ENCODE measurements at places on chromosomes 7 and 10.

DNA sequence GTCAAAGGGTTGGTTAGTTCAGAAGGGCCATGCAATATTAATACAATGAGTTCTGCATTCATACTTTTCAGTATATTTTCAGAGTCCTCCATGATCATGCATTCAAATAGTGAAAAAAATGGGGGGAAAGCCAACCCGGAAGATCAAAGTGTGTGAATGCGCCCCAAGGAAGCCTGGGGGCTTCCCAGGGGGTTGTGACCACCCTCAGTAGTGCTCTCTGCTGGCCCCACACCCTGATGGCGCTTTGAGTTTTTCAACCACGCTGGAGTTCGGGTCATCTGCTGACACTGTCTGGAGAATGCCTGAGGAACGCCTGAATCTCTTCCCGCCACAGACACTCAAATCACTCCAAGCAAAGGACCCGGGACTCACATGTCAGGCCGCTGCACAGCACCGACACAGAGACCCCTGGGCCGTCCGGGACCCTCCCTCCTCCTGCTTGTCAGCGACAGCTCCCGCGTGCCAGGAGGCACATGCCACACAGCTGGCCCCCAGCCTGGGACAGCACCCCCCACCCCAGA lies 1.0 kb downstream of the TNS3 start:
- no peak for DNase-seq

DNA sequence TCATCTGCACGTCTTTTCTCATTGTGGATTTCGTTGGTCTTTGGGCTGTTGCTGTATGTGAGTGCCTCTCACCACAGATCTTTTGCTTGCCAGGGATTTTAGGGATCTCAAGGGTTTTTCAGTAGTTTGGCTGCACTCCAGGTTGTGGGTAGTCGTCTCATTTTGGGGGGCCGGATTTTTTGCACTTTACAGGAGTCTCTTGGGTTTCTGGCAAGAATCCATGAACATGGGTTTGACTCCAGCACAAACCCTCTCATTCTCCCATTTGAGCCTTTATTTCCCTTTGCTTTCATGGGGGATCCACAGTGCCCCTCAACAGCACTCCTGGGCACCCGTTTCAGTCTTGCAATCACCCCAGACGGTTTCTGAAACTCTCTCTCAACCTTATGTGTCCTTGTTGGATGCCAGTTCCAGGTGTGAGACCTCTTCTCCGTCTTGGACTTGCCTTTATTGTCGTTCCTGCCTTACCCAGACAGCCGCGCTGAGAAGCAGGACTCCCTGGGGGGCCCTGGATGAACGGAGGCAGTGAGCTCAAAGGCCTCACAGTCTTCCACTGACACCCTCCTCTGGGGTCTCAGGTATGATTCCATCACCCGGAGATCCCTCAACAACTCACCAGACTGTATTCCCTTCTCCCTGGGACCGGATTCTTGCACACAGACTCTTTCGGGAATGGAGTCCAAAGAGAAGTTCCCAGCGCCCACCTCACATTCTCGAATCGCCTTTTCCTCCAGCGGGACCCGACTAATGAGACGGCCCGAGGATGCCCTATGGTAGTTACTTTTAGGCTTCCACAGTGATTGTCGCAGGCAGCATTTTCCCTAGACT lies 18.8 kb upstream of the ZNF273 start:
- no peak for DNase-seq

- no peak for DNase-seq
Observed at GRCh38 chr7:16929146-16929762, 47.5 kb upstream of the AGR3 start.

DNA sequence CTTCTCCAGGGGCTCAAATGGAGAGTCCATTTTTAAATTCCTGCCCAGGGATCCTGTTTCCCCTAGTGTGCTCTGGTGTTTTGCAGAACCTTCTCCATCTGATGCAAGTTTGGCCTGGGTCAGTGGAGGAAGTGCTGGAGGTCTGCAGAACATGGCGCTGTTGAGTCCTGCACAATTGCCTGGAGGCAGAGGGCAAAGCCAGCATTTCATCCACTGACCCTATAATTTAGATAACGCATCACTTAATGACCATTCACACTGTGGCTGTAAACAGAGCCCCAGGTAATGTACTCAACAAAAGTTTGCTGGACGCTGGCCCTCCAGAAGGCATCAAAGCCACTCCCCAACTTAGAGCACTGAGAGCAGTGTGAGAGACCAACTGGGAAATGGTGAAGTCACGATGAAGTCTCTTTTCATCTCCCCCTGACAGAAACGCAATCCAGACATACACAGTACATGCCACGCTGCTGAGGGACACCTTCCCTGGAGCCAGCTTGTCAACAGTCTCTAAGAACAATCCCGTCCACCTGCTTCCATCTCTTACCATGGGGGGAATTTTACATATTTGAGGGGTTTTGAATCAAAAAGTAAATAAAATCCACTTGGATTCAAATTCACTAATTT lies 13.4 kb downstream of the C10orf71 start:
- DNase-seq, result no peak

DNA sequence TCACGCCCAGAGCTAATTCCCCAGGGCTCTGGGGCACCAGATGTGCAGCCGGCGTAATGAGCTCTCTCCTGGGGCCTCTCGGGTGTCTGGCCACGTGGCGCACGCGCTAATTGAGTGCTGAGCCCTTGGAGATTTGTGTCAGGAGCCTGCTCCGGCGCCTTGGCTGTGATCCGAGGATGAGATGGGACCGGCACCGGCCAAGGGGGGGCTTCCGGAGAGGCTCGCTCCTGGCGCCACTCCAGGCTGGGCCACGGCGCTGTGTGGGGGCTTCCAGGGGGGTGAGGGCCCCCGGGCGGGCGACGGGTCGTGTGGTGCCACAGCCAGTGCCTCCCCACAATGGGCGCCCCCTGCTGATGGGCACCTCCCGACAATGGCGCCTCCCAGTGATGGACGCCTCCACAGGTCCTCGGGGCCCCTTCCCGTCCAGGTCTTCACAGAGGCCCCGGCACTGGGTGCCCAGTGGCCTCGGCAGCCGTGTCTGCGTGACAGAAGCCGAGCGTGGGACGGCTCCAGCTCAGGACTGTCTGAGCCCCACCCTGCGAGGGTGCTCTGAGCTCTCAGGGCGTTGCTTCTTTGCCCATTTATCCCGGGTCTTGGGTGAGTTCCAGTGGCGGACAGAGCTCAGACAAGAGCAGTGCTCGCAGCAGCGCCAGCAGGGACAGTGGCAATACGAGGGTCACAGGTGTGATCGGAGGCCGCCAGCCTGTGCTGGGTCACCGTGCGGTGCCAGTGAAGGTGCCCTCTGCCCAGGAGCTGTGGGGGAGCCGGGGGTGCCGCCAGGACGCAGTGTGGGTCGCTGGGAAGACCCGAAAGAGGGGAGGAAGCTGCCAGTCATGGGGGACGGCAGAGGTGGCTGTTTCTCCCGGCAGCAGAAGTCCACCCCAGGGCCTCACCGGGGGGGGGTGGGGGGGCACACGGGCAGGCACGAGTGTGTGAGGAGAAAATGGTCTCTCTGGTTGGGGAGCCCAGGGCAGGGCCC lies 8.2 kb upstream of the NKX6-2 start:
- no peak for DNase-seq

- no peak for DNase-seq
Observed at GRCh38 chr7:116674508-116675173, 2.6 kb downstream of the MET start.

All from activated gamma-delta T cell treated with anti-CD3 and anti-CD28 coated beads, Interleukin-2, amount 50 U/mL, for 16 hours (primary cell).